ENCODE measurements at places on chromosomes 2 and 18. TPM values are rescaled to one million over a fixed set of nuclear protein-coding genes. Genes with fewer than 3 reads are reported as not detected.

DNA sequence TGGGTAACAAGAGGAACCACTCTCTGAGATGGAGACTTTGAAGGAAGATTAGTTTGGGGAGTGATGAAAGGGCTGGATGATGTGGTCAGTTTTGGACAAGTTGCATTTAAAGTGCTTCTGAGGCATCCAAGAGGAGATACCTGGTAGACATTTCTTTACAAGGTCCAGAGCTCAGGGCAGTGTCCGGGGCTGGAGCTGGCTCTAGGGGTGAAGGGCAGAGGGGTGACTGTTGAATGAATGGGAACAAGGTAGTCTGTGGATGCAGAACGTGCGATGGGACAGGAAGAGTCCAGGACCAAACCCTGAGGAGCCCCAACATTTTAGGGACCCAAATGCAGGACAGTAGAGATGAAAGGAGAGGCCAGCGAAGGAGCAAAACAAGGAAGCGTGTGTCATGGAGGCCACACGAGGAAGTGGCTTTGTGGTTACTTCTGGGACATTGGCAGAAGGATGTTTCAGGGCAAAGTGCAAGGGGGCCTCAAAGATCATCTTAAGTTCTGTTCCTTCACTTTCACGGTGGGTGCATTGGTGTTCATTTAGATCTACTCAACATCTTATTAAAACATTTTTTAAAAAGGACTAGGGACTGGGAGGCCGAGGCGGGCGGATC, 13.6 kb upstream of the GPR35 start:
- peak; percentile 58 for DNase-seq

DNA sequence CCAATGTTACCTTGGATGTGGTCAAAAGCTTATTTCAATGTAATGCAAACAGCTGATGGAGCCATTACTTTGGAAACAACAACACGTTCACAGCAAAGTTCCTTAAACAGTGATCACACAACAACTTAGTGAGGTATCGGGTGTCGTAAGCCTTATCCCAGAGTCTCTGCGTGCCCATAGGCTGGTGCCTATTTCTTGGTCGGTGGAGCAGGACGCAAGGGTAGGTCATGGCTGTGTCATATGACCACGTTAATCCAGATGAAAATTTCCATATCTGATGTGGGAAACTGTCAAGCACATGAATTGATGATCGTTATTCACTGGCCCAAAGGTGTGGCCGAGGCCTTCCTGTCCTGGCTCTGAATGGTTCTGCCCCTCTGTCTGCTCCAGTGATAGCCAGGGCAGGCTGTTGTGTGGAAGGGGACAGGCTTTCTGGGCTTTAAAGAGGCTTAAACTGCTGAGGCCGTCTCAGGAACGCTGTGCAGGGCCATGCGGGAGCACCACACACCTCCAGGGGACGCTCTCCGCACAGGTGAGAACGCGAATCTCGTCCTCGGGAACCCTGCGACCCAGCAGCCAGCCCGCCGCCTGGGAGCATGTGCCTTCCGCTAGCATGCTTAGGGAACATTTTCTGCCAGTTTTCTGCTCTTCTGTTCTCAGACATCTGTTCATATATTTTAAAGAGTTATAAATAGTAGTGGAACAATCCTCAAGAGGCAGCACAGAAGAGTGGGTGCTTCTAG, 90.6 kb downstream of the KCTD1 start:
- DNase-seq = no peak

DNA sequence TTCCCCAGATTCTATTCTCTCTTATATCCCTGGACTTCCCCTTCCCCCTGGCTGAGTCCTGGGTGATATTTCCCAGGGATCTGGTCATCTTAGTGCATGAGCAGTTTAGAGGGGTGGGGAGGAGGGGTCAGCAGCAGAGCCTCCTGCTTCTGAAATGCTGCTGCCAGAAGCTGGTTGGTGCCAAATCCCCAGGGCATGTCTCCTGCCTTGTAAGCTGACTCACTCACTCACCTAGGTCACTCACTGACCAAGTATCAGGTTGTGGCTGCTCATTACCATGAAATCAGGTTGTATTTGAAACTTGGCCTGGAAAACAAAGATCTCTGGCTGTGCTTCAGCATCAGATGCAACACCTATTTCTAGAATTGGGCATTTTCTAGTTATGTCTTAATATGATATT, 14.3 kb downstream of the GPR39 start:
- no peak for DNase-seq

The NXPH2 gene
- not detected for total RNA-seq

The FSIP2 gene
- total RNA-seq = 5.2 TPM

The NIF3L1 gene
- total RNA-seq = 14.7 TPM

GRCh38 chr2:229715895-229716507, 1.6 kb upstream of the DNER start:
- no peak for DNase-seq

DNA sequence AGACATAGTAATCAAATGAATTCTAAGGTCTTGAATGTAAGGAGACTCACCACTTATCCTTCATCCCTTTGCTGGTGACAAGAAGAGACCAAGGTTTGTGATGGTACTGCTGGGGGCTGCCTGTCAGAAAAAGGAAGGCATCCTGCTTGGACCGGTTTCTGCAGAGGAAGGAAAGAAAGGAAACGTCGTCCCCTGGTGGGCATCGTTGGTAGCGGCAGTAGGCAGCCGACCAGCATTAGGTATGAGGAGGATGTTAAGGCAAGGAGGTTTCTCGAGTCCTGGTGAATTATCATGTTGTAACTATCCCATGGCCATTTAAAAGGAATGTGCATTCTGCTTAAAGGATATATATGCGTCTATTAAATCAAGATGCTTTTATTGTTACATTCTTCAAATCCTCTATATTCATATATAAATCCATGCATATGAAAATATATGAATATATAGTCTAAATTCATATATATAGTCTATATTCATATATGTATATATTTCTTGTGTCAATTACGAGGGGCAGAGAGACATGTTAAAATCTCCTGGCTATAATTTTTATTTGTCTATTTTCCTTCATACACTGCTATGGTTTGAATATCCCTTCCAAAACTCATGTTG, 94.4 kb upstream of the TGFA start:
- DNase-seq = no peak

GRCh38 chr18:11666176-11666575, 22.9 kb upstream of the GNAL start:
- DNase-seq = no peak

The C1GALT1C1L gene
- not detected for total RNA-seq

DNA sequence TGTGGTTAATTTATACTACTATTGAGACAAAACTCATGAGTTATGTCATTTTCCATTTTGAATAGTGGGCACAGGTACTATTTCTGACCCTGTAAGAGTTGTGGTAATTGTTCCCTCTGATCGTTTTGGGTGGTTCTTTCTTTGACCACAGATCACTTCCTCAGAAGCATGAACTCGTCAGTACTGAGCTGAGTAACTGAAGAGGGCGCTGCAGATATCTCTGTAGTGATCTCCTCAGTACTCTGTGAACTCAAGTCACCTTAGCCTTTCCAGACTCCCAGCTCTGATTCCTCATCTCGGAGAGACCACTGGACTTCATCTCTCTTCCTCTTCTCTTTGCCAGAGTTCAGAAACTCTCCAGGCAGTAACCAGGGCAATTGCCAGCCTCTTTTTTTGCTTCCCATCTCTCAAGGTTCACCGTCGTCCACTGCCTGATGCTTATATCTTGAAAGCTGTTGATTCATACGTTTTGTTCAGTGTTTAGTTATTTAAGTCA, 9.4 kb upstream of the IL1RL1 start:
- peak; percentile 71 for DNase-seq

The RNASEH1 gene
- 17.8 TPM for total RNA-seq

The ECEL1 gene
- total RNA-seq = 0.40 TPM

DNA sequence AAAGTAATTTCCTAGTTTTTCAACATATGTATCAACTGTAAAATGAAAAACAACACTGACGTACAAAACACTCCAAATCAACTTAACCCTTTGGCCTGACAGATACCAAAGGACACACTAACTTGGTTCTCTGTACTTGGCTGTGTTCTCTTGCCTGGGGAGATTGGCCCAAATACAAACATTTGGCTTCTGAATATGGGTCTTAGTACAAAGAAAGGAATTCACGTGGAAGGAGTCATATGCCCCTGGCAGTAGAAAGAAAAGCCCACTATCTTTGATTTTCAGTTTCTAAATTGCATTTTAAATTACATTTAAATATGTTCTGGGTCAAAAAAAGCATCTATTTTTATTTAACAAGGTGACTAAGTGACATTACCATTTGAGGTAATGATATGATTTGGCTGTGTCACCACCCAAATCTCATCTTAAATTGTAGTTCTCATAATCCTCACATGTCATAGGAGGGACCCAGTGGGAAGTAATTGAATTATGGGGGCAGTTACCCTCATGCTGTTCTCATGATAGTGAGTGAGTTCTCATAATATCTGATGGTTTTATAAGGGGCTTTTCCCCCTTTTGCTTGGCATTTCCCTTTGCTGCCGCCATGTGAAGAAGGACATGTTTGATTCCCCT, 153.6 kb upstream of the CCDC195 start:
- DNase-seq = no peak

The TTR gene
- total RNA-seq = 0.86 TPM

- no peak for DNase-seq
Observed at GRCh38 chr2:150174971-150175421, 312.5 kb downstream of the RND3 start.

The STAM2 gene
- 13.5 TPM for total RNA-seq

GRCh38 chr2:108538000-108538625, 3.8 kb downstream of the LIMS1 start:
- DNase-seq = no peak

- no peak for DNase-seq
Observed at GRCh38 chr18:59229191-59229590, 9.2 kb downstream of the GRP start.

DNA sequence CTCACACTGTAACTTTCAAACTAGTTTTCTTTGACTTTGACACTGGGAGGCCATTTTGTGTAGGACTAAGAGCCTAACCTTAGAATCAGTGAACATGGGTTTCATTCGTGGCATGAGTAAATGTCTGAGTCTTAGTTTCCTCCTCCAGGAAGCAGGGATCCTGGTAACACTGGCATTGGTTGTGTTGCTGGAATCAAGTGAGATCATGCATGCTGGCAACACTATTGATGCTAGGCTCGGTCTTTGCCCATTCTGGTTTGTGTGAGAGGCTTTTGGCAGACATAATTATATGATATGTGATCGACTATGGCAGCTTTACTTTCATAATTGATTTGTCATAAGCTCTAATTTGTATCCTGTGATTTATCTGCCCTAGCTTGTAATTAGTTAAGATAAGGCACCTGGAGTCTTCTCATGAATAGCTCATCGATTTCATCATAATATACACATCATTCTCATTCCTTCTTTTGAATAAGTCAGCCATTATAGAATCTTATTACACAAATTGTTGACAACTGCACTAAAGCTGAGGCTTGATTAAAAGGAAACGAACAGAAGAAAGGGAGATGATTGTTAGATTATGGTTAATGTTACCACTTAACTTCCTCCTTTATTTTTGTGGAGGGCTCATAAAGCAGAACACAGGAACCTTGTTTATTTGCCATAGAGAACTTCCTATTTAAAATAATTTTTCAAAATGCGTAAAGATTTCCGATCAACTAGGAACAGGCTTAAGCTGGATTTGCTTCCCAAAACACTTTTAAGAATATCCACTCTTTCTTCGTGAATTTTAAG, 12.6 kb downstream of the PPP1R1C start:
- no peak for DNase-seq

GRCh38 chr2:101012054-101012705, 10.1 kb downstream of the RPL31 start:
- no peak for DNase-seq

- DNase-seq = no peak
Observed at GRCh38 chr18:60404486-60405085, 32.0 kb upstream of the MC4R start.

DNA sequence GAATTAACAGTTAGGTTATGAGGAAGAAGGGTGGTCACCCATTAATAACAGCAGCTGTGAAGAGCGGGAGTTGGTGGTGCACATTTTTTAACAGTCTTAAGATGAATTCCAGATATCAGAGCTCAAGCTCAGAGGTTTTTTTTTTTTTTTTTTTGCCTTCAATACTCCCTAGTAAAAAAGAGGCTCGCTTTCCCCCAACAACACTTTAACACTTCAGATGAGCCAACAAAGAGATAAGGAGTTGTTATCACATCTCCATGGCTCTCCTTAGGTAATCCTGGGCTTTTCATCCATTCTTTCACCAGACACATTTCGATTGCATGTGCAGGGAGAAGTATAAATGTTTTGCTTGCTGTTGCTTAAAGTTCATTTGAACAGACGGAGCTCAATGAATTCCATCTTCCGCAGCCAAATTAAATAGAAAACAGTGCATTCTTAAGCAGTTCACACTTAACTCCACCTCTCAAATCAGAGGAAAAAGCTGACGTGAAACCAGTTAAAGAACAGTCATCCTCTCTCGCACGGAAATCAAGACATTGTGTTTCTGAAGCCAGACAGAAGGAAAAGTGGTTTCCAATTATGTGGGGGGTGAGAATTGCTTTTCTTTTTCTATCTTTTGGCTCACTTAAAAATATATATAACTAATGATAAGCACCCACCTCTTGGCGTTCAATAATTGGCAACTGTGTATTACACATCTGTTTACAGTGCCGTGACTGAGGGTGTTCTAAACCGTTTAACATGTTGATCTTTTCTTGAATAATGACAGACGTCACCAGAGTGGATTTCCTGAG, 118.2 kb downstream of the ZNF521 start:
- no peak for DNase-seq

The REG1B gene
- total RNA-seq = 5.2 TPM

GRCh38 chr2:64342195-64343099, 111.5 kb upstream of the LGALSL start:
- DNase-seq = no peak

GRCh38 chr2:104854498-104855220, 744 bp downstream of the POU3F3 start:
- peak; percentile 72 for DNase-seq

The COL6A3 gene
- 108 TPM for total RNA-seq

- DNase-seq = no peak
Observed at GRCh38 chr2:151996243-151997003, 102.4 kb downstream of the CACNB4 start.

GRCh38 chr2:189836644-189837043, 52.4 kb downstream of the PMS1 start:
- DNase-seq = no peak
